Stimulated activated CD4-positive, alpha-beta T cell treated with anti-CD3 and anti-CD28 coated beads, Interleukin-2, amount 100 ng/mL, for 24 hours (primary cell): ENCODE measurements at places on chromosomes 1 and 21.
A peak's percentile ranks its signal among the peaks of the same experiment; 100 is the strongest.

- no peak for DNase-seq
Measured at GRCh38 chr1:59880735-59881134, 45.8 kb downstream of the CYP2J2 start.

DNA sequence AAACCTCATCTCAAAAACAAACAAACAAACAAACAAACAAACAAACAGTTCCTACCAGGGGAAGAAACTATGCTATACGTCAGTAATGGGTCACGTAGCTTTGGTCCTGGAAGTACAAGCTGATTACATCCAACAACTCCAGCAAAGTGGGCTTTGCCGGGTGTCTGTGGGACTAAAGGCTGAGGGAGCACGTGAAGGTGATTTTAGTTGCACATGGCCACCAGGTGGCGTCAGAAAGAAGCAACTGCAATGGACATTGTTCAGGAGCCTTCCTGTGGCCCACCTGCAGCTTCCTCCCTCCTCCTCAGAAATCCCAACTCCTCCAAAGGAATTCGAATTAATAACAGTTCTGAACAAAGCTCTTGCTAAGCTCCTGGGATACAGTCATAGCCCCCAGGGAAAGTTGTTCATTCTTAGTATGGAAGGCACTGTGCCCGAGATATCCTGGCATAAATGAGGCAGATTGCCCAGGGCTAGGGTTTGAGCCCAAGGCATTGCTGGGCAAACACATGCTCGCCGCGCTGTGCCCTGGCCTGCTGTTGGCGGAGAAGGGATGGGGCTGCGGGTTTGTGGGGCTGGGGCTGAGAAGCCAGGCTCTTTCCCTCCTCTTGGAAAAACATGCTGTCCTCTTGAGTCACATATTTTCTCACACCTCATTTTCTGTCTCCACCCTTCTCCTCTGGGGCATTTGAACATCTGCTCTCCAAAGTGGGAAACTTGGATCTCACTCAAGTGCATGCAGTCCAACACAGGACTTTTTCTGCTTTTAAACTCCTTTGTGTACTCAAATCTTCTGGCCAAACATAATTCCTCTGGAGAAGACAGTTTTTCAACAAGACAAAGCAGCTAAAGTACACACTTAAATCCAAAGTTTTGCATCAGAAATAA, 28.6 kb downstream of the AKNAD1 start:
- peak; percentile 67 for DNase-seq

DNA sequence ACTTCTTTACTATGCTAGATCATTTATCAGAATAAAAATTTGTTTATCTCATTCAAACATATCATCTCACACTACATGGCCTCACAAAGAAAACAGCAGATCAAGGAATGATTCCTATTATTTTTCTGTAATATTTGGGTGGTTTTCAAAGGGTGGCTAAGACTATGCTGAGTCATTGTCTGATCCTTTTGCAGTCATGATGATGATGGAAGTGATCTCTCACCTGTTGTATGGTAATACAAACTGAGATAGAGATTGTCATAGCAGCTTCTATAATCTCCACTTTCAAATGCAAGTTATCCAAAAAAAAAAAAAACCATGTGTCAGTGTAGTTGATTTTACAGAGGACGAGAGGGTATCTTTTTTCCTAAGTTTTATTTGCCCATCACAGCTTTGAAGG, 37.2 kb upstream of the GBP5 start:
- DNase-seq, result no peak

- no peak for DNase-seq
Measured at GRCh38 chr1:43443197-43443946, 10.4 kb downstream of the HYI start.

DNA sequence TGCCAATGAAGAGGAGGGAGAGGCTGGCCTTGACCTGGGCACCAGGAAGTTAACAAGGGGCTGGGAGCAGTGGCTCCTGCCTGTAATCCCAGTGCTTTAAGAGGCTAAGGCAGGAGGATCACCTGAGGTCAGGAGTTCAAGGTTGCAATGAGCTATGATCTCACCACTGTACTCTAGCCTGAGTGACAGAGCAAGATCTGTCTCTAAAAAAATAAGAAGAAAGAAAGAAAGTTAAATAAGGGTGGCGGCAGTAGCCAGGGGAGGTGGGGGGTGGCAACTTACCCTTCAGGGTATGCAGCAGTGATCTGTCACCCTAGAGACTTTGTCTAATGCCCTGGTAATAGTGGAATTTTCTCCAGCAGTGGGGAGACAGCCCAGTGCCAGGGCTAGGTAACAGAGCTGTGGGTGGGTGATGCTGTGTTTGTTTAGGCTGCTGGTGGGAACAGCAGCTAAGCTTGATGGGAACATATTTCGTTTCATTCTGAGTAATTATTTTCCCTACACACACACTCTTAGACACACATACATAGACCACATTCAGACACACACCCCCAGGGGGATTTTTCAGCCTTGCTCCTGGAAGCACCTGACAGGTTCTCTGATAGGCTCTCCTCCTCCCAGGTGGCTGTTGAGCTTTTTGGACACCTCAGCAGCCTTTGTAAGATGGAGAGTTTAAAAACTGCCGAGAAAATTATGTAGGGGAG, 11.3 kb upstream of the SYT6 start:
- no peak for DNase-seq

GRCh38 chr1:24289937-24290595, 29.1 kb upstream of the GRHL3 start:
- no peak for DNase-seq

DNA sequence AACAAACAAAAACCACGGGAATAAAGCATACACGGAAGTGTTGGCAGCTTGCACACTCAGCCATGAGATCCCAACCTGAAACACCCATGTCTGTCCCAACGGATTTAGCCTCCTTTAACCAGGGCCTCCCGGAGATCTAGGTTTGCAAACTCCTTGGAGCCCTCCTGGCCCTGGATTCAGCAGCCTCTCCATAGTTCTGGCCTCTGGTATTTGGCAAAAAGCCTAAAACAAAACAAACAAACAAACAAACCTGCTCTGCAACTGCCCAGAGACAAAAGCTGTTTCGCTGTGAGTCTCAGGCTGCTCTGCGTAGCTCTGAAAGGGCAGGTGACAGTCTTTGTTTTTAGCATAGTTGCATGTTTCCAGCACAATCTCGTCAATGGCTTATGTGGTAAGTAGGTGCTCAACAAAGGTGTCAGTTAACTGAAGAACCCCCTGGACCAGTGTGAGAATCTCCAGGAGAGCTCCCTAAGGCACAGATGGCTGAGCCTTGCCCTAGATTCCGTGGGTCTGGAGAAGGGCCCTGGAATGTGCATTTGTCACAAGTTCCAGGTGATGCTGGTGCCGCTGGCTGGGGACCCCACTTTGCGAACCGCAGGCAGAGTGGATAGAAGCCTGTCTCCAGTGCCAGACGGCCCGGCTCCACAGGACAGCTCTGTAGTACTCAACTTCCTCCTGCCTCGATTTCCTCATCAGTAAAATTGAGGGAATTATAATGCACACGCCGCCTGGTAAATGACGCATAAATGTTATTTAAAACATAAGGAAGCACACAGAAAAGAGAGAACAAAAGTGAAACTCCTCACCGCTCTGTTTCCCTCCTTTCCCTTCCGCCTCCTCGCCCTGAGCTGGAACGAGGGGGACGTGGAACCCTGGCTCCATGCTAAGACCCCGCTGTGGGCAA, 86.2 kb downstream of the RIPK4 start:
- DNase-seq, result no peak

- no peak for DNase-seq
Measured at GRCh38 chr1:114482585-114482984, 28.4 kb downstream of the TRIM33 start.

- DNase-seq, result no peak
Measured at GRCh38 chr1:24437631-24438396, 22.2 kb downstream of the NIPAL3 start.

- no peak for DNase-seq
Measured at GRCh38 chr21:31176725-31177124, 138.4 kb upstream of the KRTAP19-8 start.

DNA sequence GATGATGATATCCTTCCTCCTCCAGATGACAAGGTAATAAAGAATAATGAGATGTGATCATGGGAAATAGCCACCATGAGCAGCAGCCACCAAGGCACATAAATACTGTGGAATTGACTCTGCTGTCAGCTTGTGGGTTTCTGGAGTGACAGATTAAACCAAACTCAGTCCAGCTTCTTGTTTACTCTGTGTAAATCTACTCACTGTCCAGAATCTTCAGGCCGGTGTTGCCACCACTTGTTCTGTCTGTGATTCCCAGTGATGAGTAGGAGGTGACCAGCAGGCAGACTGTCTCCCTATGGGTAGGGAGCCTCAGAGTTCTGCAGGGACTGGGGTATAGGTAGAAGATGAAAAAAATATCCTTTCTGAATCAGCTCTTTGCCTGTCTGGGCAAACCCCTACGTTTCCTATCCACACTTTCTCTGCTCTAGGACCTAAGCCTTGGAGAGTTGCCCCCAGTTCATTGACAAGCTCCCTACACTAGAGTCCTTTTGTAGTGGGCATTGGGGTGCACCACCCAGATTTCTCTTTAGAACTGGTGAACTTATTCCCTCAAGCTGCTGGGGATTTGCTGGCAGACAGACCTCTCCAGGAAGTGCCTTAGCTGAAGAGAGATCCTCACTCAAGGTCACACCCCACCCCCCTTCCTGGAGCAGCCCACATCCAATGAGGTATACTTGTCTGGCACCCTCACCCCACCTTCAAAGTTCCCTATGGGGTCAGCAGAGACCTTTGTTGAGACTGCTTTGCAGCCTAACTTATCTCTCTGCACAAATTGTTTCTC, 47.6 kb downstream of the ATP1A1 start:
- DNase-seq, result no peak

GRCh38 chr1:239321877-239322276, 64.5 kb upstream of the CHRM3 start:
- DNase-seq, result no peak

GRCh38 chr1:166307261-166308188, 140.7 kb upstream of the FAM78B start:
- DNase-seq, result no peak

- no peak for DNase-seq
Measured at GRCh38 chr1:204287466-204287891, 72.2 kb downstream of the PLEKHA6 start.
